ENCODE measurements at places on chromosomes 4 and X.

GRCh38 chr4:118825799-118826198, 10.1 kb downstream of the SEC24D start:
- DNase-seq = no peak

DNA sequence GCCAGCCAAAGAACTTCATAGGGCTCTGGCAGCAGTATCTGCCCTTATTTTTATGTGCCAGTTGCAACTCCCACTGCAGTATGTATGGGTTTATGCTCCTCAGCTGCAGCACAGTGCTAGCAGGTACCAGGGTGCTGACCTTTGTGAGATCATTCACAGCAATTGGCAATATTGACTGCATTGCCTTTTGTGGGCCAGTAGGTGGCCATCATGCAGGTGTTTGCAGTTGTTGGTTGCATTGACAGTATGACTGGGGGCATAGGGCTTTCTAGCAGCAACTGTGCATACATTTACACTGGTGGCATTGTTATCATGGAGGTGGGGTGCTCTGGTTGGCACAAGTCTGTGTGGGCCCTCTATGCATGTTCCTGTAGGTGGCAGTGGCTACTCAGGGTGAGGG, 42.5 kb downstream of the FAAH2 start:
- no peak for DNase-seq

DNA sequence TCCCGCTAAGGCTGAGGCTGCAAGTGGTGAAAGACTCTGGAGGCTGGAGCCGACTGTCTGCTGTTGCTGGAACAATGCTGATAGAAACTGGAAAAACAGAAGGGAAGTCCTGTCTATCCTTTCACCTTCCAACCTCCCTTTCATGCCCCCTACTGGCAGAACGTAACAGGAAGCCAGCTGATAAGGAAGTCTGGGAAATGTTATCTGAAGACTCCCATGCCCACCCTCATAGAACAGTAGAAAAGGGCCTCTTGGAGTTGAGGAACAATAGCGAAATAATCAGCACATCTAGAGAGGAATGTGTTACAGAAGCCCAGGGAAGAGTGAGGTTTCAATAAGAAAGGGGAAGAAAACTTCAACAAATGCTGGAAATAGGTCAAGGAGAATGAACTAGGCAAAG, 117.1 kb upstream of the DKK2 start:
- DNase-seq = no peak

- DNase-seq = no peak
Measured at GRCh38 chrX:15310117-15310516, 5.3 kb downstream of the ASB11 start.

GRCh38 chrX:72254816-72255215, 16.0 kb upstream of the ERCC6L start:
- no peak for DNase-seq

GRCh38 chr4:174930895-174931294, 12.7 kb downstream of the ADAM29 start:
- DNase-seq = no peak

- DNase-seq = no peak
Measured at GRCh38 chrX:11296051-11296450, 2.8 kb downstream of the AMELX start.

GRCh38 chr4:145177511-145177905, 2.9 kb downstream of the OTUD4 start:
- DNase-seq = no peak

DNA sequence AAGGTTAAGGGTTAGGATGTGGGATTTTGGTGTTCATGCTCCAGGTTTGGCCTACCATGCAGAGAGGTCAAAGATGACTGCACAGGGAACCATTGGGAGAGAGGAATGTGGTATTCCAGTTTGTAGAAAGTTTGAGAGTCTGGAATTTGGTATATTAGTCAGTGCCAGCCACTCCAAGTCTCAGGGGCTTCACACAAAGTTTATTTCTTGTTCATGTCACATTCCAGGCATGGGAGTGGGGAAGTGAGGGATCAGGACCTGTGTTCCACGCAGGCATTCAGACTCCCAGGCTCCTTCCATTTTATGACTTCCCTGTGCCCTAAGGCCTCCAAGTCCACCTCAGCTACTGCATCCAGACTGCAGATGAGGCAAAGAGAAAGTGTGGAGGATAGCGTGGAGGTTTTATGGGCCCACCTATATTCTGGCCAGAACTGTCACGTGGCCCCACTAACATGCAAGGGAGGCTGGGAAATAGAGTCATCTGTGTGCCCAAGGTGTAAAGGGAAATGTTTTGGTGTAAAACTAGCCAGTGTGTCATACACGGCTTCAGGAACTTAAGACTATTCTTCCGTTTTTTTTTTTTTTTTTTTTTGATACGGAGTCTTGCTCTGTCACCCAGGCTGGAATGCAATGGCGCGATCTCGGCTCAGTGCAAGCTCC, 140.6 kb upstream of the SCML1 start:
- DNase-seq = no peak

DNA sequence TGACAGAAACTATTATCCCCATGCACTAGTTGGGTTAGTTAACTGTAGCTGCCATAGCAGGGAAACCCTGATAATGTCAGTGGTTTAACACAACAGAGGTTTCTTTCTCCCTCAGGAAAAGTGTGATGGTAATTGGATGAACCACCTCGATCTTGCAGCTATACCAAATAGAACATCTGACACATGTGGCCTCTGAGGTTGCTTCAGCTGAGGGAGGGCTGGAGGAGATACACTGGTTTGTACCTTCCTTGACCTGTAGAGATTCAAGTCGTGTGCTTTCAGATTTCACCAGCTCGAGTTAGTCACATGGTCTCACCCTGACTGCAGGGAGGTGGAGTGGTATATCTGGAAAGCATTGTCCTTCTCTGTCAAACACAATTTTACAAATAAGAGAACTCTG, 147.2 kb upstream of the SFRP2 start:
- no peak for DNase-seq

DNA sequence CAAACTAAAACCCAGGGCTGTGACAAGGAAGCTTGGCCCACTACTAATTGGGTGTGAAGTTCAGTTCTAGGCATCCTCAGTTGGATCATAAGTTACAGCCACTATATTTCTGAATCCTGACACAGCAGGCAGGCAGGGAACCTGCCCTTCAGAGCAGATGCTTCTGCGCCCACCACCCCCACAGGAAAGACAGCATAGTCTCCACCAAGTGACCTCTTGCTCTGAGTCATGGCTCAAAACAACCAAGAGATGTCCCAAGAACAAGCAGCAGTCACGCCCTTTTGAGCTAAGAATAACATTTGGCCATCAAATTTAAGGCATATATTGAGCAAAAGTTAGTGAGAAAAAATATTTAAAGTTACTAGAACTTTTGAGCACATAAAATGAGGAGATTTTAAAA, 170.7 kb upstream of the SMARCAD1 start:
- no peak for DNase-seq

- DNase-seq = no peak
Measured at GRCh38 chr4:100823066-100823992, 305.5 kb upstream of the EMCN start.

DNA sequence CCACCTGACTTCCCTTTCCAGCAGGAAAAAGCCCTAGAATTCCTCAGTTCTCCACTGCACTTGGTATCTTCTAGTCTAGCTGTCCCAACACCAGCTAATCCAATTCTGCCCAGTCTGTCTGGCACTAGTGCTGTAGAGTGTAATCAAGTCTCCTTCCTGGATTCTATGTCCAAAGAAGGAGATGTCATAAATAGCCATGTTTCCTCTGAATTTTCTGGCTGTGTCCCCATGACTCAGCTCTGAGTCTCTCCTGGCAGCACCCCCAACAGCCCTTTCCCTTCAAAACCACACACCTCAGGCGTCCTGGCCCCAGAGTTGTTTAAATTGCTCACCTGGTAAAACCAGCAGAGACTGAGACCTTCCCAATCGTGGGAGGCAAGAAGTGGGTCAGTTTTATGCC, 197.2 kb downstream of the GRXCR1 start:
- DNase-seq = no peak

- DNase-seq = no peak
Measured at GRCh38 chr4:7813674-7814073, 126.0 kb downstream of the AFAP1 start.

DNA sequence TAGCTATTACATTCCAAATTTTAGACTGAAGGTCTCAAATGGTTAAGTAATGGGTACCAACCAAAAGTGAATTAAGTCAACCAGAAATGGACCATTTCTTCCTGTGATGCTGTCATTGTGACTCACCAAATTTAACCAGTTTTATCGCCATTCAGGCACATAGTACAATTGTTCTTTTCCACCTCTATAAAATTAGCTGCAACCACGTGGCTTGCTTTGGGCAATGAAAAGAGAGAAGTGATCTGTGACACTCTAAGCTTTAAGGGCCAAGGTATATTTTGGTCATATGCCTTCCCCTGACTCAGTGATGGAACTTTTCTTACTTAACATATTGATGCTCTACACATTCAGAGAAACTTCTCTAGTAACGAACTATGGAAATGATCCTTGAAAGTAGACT, 20.3 kb upstream of the PHF8 start:
- no peak for DNase-seq

GRCh38 chrX:107730991-107731766, 44.4 kb downstream of the TSC22D3 start:
- DNase-seq = no peak

GRCh38 chr4:68927165-68927564, 24.4 kb downstream of the UGT2A3 start:
- DNase-seq = no peak

- no peak for DNase-seq
Measured at GRCh38 chr4:43276321-43276720, 383.8 kb downstream of the GRXCR1 start.

DNA sequence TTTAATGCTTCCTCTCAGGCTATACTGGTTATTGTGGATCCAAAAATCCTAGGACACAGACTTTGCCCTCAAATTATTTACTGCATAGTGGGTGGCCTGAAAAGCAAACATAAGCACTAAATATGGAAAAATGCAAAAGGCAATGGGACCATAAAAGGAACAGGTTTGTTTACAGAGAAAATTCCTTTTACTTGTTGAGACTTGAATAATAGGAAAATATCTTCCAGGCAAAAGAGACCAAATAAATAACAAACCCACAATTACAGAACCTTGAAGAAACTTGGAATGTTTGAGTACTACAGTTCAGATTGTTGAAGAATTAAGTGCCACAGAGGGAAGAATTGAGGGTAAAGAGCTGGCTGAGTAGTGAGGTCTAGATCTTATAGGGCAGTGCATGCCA, 711.0 kb downstream of the C4orf33 start:
- no peak for DNase-seq

- no peak for DNase-seq
Measured at GRCh38 chrX:40169193-40170101, 71.7 kb upstream of the BCOR start.

- DNase-seq = no peak
Measured at GRCh38 chr4:152935631-152936445, at the start of gene FHDC1. Gene FHDC1, plus strand, starts transcription at chr4:152936323. Its CDS starts 6,735 bp downstream, at chr4:152943058.

DNA sequence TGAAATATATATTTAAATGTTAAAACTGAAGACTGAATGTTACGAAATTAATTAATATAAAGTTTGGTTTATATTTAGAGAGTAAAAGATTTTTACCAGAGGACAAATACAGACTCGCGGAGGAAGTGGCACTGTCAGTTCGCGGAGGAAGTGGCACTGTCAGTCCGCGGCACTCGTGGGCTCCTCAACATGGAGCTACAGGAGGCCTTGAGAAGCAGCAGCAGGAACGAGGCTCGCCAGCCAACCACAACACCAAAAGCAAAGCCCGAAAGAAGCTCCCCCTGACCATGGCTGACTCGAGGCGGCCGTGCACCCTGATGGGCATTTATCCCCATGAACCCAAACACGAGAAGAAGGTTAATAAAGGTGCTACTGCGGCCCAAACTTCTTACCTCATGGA, 125.3 kb upstream of the PABPC4L start:
- DNase-seq = no peak

- DNase-seq = no peak
Measured at GRCh38 chr4:2950221-2950989, 12.8 kb downstream of the NOP14 start.

- no peak for DNase-seq
Measured at GRCh38 chr4:74376888-74377483, 12.0 kb downstream of the EREG start.

GRCh38 chr4:155966731-155967395, 13.2 kb upstream of the CTSO start:
- no peak for DNase-seq

DNA sequence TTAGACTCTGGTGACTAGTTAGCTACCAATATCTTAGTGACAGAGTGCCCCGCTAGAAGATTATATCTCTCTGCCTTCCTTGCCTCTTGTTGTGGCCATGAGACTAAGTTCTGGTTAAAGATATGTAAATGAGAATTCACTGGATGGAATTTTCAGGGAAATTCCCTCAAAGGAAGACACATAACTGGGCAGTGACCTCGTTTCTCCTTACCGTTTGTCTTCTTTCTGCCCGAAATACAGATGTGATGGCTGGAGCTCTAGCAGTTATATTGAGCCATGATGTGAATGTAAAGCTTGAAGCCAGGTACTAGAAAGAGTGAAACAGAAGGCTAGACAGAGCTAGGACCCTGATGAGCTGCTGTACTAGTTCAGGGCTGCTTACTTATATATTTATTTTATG, 80.5 kb downstream of the FHDC1 start:
- no peak for DNase-seq

DNA sequence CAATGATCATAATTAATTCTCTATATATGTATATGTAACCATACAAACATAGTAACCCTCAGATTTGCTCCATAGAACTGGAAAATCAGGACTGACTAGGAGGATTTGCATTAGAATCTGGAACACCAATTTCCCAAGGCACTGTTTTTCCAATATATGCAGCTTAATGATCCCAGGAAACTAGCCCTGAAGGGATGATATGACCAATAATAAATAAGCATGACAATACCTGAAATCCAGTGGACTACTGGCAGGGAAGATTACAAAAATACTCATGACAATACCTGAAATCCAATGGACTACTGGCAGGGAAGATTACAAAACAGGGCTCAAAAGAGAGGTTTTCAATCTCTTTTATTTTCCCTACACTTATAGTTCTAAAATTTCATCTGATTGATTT, 98.4 kb downstream of the PCDH7 start:
- no peak for DNase-seq
